AG04449 (cell line): ENCODE measurements at places on chromosomes 3 and 15.

DNA sequence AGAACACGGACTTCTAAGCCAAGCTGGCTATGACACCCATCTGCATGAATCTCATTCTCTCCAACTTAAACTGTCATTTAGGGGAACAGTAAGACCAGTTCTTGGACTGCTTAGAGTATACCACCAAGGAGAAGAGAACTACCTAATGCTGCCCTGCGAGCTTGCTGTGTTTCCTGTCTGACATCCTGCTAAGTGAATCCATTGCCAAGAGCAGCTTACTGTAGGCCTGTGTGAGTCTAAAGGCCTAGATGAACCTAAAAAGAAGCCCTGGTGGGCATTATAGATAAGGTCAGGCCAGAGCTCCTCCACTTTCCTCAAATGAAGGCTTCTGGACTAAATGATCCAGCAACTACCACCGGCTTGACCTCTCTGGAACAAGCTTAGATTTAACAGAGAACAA lies 15.0 kb downstream of the LZTFL1 start:
- no peak for DNase-seq

DNA sequence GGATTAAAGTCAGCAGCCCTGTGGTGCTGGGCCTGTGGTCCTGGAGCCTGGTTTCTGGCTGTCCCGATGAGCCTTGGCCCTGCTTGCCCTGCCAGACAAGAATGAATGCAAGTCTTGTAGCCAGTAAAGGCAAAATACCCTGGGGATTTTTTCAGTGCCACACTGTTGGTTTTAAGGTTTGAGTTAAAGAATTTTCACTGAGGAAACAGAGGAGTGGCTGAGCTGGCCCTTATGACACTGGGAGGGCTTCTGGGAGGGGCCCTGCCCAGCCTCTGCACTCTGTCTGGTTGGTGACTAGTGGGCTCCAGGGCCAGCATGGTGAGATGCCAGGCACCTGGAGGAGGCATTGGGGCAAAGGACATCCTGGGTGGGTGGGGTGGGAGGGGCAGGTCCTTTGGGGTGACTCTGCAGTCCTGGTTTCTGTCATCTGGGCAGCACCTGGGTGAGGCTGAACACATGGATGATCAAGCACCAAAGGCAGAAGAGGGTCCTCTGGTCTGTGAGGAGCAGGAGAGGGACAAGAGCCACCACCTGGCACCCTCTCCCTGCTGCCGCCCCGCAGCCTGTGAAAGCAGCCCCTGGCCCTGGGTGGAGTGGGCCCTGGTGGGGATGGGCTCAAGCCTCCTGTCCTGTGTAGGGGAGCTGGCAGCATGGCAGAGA lies 12.5 kb upstream of the PLA2G4E start:
- DNase-seq: no peak

- DNase-seq: no peak
Measured at GRCh38 chr3:67083277-67083676, 85.2 kb downstream of the KBTBD8 start.

DNA sequence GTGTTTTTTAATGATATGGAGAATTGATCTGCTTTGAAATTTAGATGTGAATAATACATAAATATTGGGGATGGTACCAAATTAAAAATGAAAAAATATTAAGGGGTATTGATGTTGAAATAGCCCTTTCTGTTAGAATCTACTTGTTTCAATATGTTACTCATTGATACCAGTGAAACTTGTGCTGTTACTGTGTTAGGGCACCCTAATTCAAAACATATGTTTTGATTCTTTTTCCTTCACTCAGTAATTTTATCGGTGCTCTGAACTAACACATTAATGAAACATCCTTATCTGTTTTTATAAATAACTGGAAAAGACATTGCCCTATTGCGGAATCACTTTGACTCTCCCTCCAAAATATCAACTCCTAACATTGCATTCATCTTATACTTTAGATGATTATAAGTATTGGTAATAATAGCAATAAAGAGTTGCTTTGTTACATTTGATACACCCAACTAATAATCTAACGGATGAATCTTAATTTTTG lies 52.0 kb upstream of the CCNB2 start:
- no peak for DNase-seq

DNA sequence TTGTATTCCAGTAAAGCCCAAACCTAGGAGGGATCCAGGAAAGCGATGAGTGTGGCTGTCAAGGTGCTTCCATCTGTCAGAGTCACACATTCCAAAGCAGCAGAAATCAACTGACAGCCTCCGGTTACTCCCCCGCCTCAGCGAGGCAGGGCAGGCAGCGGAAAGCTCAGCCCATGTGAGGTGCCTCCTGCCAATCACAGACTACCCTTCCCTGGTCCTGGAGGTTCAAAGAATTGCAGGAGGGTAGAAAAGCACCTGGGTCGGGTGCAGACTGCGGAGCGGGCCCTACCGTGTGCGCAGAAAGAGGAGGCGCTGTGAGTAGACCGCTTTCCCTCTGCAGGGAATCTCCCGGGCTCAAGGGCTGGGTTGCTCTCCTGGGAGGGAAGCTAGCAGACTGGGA lies at the start of gene UPK1B:
UPK1B (plus strand) TSS at position 274 of the 400 bp plus-strand sequence. CDS start 13,144 bp downstream, outside the sequence.
- no peak for DNase-seq

- DNase-seq: no peak
Measured at GRCh38 chr3:61829722-61830350, 268.5 kb downstream of the PTPRG start.
